A549 (cell line): ENCODE measurements at places on chromosomes 12 and 14.
A peak's percentile ranks its signal among the peaks of the same experiment; 100 is the strongest.

- DNase-seq = peak; percentile 11
Observed at GRCh38 chr14:32709027-32709426, 229.7 kb upstream of the NPAS3 start.

GRCh38 chr12:116656306-116656705 lies 81.6 kb downstream of the SPRING1 start:
- DNase-seq = no peak

- no peak for DNase-seq
Observed at GRCh38 chr14:62759796-62760195, 285.5 kb downstream of the KCNH5 start.

DNA sequence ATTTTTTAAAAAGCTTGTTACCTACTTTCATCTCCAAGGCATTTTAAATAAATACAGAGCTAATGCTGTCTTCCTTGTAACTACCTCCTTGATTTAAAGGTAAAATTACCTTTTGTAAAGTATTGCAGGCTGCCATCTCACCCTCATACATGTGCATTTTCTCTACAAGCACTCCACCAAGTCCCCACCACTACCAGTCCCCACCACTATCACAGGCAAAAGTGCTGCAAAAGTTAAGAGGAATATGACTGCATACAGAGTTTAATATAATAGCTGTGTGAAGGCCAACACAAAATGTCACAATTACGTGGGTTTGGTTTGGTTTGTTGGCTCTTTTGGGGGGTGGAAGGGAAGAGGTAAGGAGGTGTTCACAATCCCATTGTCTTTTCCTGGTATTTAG lies 9.6 kb downstream of the SIX1 start:
- no peak for DNase-seq

DNA sequence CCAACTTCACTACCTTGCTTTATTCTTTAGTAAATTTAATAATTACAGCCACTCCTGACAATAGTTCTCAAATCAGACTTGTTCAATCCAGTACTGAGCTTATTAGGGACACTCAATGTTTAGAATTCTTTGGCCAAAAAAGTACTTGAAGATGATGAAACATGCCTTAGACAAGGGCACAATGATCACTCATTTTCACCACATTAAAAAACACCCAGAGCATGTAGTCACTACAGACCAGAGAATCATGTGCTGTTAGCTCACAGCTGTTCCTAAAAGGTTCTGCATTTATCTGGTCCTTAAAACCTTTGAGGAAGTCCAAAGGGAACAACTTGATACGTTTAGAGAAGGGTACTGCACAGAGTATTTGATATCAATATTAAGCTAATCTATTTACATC lies 98.7 kb downstream of the INSM2 start:
- DNase-seq = no peak

GRCh38 chr12:117749431-117749830 lies 219.4 kb downstream of the KSR2 start:
- DNase-seq = no peak

DNA sequence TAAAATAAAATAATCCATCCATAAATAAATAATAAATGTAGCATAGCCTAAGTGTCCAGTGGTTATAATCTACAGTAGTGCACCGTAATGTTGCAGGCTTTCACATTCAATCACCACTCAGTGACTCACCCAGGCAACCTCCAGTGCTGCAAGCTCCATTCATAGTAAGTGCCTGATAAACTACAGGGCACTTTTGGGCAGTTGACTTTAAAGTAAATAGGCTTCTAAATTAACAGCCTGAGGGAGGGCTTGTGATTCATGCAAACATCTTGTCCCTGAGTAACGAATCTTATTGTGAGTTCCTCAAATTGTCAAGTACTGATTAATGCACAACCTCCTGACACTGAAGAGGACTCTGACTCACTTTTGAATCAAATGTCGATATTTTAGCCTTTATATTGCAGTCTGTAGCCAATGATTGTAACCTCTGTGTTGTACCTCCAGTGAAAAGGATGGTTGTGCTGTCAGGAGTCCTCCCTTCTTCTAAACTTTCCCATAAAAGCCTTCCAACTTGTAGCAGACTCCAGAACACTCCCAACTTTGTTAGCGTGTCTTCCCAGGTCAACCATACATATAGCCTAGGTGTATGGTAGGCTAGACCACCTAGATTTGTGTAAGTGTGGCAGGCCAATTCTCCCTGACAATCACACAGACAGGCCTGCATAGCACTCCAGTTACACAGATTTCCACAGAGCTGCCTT lies 55.0 kb upstream of the BICD1 start:
- DNase-seq = peak; percentile 86

GRCh38 chr12:701896-702539 lies 38.8 kb upstream of the NINJ2 start:
- no peak for DNase-seq

DNA sequence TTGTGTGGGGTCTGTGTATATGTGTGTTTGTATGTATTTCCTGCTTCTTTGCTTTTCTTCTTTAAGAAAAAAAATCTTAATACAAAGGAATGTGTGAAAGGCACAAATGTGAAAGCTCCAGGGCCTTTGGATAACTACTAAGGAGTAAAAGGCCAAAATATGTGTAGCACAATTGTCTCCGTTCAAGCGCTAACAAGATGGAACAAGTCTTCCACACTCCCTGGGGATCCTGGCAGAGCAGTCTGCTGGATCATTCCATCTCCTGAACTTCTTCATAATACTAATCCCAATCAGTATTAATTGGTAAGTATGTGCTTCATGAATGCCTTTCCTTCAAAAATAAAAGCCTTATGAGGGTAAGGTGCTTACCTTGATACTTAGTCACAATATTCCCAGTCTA lies 462.5 kb upstream of the TBX3 start:
- no peak for DNase-seq

GRCh38 chr12:26691234-26691970 lies 141.6 kb downstream of the ITPR2 start:
- DNase-seq = peak; percentile 64

GRCh38 chr14:75088566-75089373 lies 19.3 kb downstream of the ZC2HC1C start:
- DNase-seq = peak; percentile 43

DNA sequence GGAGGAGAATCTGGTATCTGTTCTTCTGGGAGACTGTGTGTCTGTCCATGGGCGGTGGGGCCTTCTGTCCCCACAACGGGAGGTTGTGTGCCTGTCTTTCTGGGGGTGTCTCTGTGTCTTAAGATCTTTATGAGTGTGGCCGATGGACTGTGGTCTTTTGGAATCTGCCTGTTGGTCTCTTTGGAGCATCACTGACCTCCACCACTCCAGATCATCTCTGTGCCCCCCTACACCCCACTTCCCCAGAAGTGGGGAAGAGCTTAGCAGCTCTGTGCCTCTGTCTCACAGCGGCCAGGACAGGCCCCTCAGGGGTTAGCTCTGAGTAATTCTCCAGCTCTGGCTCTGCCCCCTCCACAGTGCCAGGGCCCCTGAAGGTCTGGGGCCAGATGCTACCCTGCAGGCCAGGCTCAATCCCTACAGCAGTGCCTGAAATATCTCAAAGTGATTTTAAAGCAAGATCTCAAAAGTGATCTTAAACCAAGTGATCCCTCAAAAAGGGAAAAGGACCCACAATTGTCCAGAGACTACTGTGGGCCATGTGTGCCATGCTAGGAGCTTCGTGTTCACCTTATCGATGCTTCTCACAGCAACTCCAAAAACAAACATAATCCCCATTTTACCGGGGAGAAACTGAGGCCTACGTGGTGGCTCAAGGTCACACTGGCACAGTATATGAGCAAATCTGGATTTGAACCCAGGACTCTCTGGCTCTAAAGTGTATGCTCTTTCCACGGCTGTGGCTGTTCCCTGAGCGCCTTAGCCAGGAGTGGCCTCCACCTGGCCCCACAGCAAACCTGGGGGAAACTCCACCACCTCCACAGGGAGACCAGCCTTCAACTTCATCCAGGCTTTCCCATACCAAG lies 26.0 kb upstream of the KRT78 start:
- DNase-seq = no peak

GRCh38 chr14:100665511-100666032 lies 61.1 kb upstream of the DLK1 start:
- DNase-seq = peak; percentile 37

DNA sequence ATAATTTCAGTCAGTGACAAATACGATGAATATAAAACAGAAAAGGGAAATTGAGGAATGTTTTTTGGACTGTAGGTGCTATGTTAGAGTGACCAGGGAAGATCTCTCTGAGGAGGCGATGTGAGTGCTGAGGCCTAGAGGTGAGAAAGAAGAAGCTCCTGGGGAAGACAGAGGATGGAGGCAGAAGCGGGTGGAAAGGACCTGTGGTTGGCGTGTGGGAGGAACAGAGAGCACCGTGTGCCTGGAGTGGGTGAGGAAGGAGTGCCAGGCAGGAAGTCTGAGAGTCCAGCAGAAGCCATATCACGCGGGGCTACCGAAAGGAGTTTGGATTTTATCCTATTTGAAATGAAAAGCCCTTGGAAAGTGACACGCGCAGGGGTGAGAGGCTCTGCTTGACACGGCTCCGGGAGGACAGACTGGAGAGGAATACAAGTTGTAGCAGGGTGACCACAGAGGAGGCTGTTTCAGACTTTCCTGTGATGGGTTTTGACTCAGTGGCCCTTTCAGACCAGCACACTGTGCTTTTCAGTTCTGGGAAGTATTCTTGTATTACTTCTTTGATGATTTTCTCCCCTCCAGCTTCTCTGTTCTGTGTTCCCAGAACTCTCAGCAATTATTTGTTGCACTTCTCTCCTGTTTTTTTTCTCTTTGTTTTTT lies 96.9 kb downstream of the VRK1 start:
- DNase-seq = no peak

DNA sequence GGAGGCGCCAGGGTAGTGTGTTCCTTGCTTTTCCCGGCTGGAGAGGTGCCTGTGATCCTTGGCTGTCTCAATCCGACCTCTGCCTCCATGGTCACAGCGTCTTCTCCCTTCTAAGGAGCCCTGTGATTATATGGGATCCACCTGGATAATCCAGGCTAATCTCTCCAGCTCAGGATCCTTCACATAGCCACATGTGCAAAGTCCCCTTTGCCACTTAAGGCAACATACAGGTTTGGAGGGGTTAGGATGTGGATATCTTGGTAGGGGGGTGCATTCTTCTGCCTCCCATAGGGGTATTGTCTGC lies 1.2 kb upstream of the HVCN1 start:
- DNase-seq = no peak

DNA sequence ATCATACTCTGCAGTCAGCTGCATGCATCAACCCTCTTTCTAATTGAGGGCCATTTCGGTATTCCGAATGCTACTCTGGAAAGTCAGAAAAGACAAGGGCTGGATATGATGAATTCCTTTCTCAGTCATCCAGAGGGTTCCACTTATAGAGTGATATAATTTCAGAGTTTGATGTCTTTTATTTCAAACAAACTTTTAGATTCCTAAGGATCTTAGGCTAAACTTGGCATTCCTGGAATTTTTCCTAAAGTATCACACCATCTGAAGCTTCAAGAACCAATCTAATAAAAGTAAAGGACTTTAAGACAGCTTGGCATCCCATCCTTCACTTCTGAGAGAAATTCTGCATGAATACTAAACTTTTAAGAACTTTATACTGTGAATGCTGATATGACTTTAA lies 69.3 kb upstream of the KCNJ8 start:
- DNase-seq = no peak

DNA sequence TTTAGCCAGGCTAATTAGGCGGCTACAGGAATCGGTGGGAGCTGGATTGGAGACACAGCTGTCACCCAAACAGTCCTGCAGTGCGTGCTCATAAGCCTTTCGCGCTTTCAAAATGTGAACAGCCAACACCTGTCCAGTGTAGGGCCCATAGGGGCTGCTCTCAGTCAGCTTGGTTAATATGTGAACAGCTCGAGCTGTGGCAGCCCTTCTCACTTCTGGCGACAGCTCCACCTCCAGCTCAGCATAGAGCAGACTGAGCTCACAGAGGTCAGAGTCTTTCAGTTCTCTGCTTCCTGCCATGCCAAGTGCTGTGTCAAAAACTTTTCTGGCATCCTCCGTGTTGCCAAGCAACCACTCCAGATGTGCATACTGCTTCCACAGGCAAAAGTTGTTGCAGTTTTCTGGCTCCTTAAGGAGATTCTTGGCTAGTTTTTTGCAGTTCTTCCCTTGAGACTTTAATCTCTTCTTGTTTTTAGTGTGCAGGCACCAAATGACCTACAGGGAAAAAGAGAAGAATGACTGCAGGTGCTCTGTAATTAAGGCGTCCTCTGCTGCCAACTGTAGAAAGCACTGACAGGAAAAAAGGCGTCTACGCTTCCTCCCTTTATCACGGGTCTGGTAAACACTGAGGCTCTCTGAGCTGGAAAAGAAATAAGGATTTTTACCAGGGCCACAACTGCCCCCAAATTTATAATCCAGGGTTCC lies 32.5 kb downstream of the PSMC1 start:
- DNase-seq = no peak

GRCh38 chr12:71685312-71685906 lies 473 bp upstream of the TMEM19 start:
- DNase-seq = no peak

DNA sequence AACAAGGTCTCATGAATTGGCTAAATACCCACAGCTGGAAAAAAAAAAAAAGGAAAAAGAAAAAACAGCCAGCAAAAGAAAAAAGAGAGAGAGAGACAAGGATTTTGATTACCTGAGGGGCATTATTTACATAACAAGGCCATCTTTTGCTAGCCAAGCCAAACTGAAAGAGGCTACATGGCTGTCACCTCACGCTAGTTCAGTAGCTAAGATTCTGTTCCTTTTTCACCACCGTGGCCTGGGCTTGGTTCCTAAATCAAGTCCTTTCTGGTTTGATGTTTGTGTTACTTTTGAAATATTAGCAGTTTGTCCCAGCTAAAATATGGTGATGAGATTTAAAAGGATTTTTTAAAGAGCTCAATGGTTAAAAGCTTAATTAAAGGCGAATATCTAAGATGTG lies 2.0 kb upstream of the SDS start:
- no peak for DNase-seq

DNA sequence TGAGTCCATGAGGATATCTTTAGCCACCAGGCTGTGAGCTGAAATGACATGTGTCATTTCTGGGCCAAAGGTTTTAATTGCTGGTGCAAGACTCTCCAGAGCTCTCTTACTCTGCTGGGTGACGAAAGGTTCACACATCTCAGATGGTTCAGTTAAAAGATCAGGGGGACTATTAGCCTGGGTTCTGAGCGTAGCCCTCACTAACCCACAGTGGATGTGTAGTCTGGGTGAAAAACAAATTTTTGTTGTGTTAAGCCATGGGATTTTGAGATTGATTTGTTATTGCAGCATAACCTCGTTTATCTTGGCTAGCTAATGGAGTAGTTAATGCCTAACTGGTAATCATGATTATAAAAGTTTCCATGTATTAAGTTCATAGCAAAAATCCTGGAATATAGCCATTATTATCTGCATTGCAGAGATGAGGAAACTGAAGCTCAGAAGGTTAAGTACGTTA lies 251.5 kb downstream of the RMST start:
- DNase-seq = no peak

DNA sequence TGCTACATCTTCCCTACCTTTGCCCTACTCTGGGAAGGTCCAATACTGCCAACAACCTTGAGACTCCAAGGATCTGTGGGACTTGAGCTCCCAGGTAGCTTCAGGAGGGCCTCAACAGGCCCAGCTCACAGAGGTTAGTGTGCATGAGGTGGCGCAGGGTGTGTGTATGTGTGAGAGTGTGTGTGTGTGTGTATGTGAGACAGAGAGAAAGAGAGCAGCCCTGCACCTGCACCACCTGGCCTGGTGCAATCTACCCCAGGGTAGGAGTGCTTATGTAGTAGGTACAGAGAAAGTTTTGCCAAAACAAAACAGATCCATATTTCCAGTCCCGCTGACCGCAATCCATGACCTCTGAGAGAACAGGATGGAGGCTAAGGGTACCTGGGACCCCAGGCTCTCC lies 24.6 kb downstream of the TMEM229B start:
- no peak for DNase-seq
